Thoracic aorta (tissue), 2 donors: ENCODE measurements at places on chromosomes 4 and X.

GRCh38 chr4:150828159-150828558 is 186.9 kb downstream of the LRBA start:
- no peaks in the 10 kb centered on the region for H3K27me3 ChIP-seq
- DNase-seq, result no peak
- no peak overlapping the region for H3K4me3 ChIP-seq
- H3K27ac ChIP-seq, result no peak overlapping the region
- H3K4me1 ChIP-seq, result no peaks in the 10 kb centered on the region

GRCh38 chr4:153655002-153655541 is 29.0 kb upstream of the TLR2 start:
- no peak for DNase-seq
- H3K27ac ChIP-seq, result peak overlapping the region; percentile 80
- H3K27me3 ChIP-seq, result no peaks in the 10 kb centered on the region
- H3K4me3 ChIP-seq, result peak overlapping the region; percentile 38
- H3K4me1 ChIP-seq, result peaks cover 44% of the 10 kb centered on the region
- no peaks in the 10 kb centered on the region for H3K36me3 ChIP-seq

DNA sequence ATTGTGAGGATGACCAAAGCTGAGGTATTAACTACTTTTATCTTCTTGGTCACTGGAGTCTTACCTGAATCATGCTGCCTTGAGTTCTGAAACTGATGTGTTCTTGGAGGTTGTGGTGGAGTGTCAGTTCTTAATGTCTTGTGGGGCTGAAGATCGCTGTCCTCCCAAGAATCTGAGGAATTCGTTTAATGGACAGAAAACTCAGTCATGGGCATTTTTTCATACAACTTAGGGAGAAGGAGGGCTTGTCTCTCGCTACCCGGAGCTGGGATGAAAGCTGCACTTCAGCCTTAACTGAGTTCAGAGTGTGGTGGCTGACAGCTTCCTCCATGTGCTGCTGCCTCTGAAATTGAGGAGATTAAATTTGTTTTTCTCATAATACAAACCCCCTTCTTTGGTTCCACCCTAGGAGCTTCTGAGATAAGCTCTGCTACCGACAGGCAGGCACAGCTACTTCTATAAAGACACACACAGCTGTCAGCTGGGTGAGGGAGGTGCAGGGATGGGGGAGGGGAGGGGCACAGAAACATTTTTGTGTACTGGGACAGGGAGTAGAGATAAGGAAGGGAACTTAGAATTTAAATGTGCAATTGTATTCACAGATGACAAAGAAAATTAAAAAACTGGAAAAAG is 30.8 kb downstream of the RBBP7 start:
- no peaks in the 10 kb centered on the region for H3K27me3 ChIP-seq
- no peak overlapping the region for H3K27ac ChIP-seq
- H3K4me3 ChIP-seq, result no peak overlapping the region

GRCh38 chr4:3197366-3198105 is 51.4 kb upstream of the MSANTD1 start:
- H3K36me3 ChIP-seq, result peaks cover 12% of the 10 kb centered on the region
- no peaks in the 10 kb centered on the region for H3K4me1 ChIP-seq
- no peak overlapping the region for H3K27ac ChIP-seq
- no peak overlapping the region for H3K4me3 ChIP-seq
- DNase-seq, result no peak

GRCh38 chr4:45350438-45350837 is 624.1 kb upstream of the GNPDA2 start:
- H3K4me1 ChIP-seq, result no peaks in the 10 kb centered on the region
- no peaks in the 10 kb centered on the region for H3K36me3 ChIP-seq
- H3K27me3 ChIP-seq, result no peaks in the 10 kb centered on the region
- no peak for DNase-seq
- H3K27ac ChIP-seq, result no peak overlapping the region

DNA sequence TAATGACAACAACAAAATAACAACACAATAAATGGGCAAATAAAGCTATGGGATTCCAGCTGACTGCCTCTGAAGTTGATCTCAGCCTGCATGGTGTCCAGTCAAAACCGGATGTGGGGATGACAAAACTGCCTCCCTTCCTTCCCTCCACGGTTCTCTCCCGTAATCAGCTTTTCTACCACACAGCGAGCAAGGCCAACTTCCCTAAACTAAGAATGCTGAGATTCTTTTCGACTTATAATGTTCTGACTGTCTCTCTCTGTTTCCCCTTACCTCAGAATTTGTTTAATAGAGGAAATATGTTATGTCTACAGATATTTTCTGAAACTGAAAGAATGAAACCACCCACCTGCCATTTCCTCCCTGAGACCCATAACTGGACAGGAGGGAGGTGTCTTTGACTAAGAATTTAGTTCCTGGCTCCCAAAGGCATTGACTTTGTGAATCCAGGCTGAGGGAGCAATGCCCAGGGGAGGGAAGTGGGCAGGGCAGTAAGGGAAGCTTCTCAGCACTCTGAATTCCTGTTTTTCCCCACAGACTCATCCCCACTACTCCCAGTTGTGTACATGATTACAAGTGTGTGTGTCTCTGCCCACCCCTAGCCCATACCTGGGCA is 1.0 kb upstream of the TLR1 start:
- no peaks in the 10 kb centered on the region for H3K27me3 ChIP-seq
- peaks cover under 1% of the 10 kb centered on the region for H3K36me3 ChIP-seq

DNA sequence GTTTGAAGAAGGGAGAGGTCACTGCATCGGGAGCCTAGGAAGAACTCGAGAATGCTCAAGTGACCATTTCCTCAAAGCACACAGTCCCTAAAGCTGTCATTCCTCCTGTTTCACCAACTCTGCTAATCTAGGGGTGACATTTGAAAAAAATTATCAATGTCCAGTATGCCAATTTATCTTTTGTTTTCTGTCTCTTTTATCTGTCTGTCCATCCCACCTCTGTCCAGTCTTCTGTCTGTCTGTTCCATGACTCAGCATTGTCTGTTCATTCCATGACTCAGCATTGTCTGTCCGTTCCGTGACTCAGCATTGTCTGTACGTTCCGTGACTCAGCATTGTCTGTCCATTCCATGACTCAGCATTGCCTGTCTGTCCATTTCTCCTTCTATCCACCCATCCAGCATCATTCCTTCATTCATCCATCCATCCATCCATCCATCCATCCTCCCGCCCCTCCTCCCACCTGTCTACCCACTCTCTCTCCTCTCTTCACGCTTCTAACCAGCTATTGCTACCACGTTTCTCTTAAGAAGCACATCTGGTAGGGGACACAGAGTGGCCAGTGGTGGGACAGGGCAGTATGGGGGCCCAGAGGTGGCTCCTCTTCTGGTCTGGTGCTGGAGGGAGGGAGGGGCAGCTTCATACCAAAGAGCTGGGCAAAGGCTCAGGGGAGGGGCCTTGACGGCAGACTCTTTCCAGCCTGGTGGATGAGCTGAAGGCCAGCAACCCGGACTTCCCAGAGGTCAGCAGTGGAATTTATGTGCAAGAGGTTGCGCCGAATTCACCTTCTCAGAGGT is 34.1 kb downstream of the HTRA3 start:
- H3K27me3 ChIP-seq, result no peaks in the 10 kb centered on the region
- no peak overlapping the region for H3K27ac ChIP-seq
- H3K4me1 ChIP-seq, result no peaks in the 10 kb centered on the region

- H3K36me3 ChIP-seq, result no peaks in the 10 kb centered on the region
- no peaks in the 10 kb centered on the region for H3K27me3 ChIP-seq
- no peak overlapping the region for H3K4me3 ChIP-seq
- H3K4me1 ChIP-seq, result no peaks in the 10 kb centered on the region
These were observed 217.4 kb upstream of the FGF13 start for GRCh38 chrX:138928737-138929459.

DNA sequence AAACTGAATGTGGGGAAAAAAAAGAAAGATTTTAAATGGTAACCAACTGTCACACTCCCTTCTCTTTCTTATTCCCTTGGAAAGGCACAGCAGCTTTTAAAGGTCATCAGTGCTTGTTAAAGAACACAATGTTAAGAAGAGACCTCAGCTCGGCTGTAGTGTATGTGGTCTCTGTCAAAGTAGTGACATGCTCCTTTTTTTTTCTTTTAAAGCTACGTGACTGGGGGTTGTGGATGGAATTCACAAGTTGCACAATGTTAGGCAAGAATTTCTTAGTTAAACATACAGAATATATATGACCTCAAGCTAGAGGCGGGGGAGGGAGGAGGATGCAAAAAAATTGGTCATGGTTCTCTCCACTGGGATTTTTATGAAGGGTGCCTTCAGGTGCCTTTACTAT is 45.6 kb downstream of the OCRL start:
- no peak for DNase-seq
- no peaks in the 10 kb centered on the region for H3K27me3 ChIP-seq
- H3K36me3 ChIP-seq, result peaks cover 14% of the 10 kb centered on the region
- no peak overlapping the region for H3K4me3 ChIP-seq
- H3K27ac ChIP-seq, result no peak overlapping the region

- no peaks in the 10 kb centered on the region for H3K36me3 ChIP-seq
- no peak overlapping the region for H3K27ac ChIP-seq
- no peaks in the 10 kb centered on the region for H3K4me1 ChIP-seq
- no peaks in the 10 kb centered on the region for H3K27me3 ChIP-seq
These were observed 965.1 kb upstream of the HS3ST1 start for GRCh38 chr4:12393631-12394262.

DNA sequence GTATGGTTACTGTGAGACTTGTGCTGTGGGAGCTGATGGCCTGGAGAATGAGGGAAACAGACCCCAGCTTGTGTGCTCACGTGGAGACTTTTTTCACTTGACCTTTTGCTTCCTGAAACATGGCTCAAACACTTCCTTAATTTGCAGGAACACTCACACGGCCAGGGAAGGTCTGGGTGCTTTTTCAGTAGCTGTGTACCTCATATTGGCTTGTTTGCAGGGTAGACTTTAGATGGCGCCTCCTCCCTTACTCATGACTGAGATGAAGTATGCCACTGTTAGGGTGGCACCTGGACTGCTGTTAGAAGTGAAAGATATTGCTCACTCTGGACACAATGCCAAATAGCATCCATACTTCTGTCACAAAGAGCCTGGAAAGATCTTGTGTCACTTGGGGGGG is 75.7 kb upstream of the WDR1 start:
- no peak overlapping the region for H3K27ac ChIP-seq
- DNase-seq, result no peak
- H3K27me3 ChIP-seq, result no peaks in the 10 kb centered on the region

GRCh38 chrX:100409610-100410590 is at the start of gene PCDH19:
PCDH19 (minus strand) TSS chrX:100410273; CDS start chrX:100408597, 1,676 bp downstream.
- peaks cover 9% of the 10 kb centered on the region for H3K4me1 ChIP-seq
- H3K27me3 ChIP-seq, result no peaks in the 10 kb centered on the region
- H3K27ac ChIP-seq, result no peak within 1 kb of the TSS
- H3K36me3 ChIP-seq, result no peaks in the 10 kb centered on the region
- H3K4me3 ChIP-seq, result peak within 1 kb of the TSS; percentile 63
- DNase-seq, result no peak

- no peaks in the 10 kb centered on the region for H3K27me3 ChIP-seq
- no peak overlapping the region for H3K27ac ChIP-seq
- H3K36me3 ChIP-seq, result no peaks in the 10 kb centered on the region
- DNase-seq, result no peak
- H3K4me1 ChIP-seq, result no peaks in the 10 kb centered on the region
- H3K4me3 ChIP-seq, result no peak overlapping the region
These were observed 57.0 kb upstream of the MAGEB16 start for GRCh38 chrX:35741142-35741541.
